Left lung (tissue), 14 donors: ENCODE measurements at places on chromosomes 13 and 19. TPM values are rescaled to one million over a fixed set of nuclear protein-coding genes. Genes with fewer than 3 reads are reported as not detected.
A peak's percentile ranks its signal among the peaks of the same experiment; 100 is the strongest.

The FUT2 gene
- total RNA-seq: 2.7 TPM

The ZNF302 gene
- 23.8 TPM for total RNA-seq

GRCh38 chr13:25699600-25699999, 327.8 kb downstream of the ATP8A2 start:
- H3K27me3 ChIP-seq: no peaks in the 10 kb centered on the region
- H3K4me3 ChIP-seq: no peak overlapping the region
- DNase-seq: no peak
- H3K4me1 ChIP-seq: no peaks in the 10 kb centered on the region
- H3K27ac ChIP-seq: no peak overlapping the region

- no peaks in the 10 kb centered on the region for H3K4me1 ChIP-seq
- no peak overlapping the region for H3K4me3 ChIP-seq
- no peak overlapping the region for H3K27ac ChIP-seq
- no peaks in the 10 kb centered on the region for H3K36me3 ChIP-seq
- no peaks in the 10 kb centered on the region for H3K27me3 ChIP-seq
Observed at GRCh38 chr13:80475718-80476117, 134.8 kb upstream of the SPRY2 start.

- DNase-seq: peak; percentile 87
- H3K27ac ChIP-seq: no peak overlapping the region
- H3K27me3 ChIP-seq: peaks cover 7% of the 10 kb centered on the region
- no peaks in the 10 kb centered on the region for H3K4me1 ChIP-seq
Observed at GRCh38 chr19:35693835-35694599, 10.3 kb upstream of the ZBTB32 start.

DNA sequence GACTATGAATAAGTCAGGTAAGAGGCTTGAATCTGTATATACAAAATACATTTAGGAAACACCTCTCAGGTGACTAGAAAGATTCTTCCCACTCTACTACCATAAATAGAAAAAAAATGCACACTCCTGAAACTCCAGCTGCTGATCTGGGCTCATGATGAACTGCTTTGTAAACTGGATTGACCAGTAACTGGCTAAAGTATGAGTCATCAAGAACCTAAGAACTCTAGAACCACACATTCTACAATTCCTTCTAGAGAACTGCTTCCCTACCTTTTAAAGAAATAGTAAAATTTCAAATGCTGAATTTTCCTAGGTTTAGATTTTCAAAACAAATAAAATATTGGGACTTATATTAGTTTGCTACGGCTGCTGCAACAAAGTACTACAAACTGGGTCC, 55.2 kb downstream of the ELF1 start:
- peak overlapping the region; percentile 22 for H3K27ac ChIP-seq
- no peak for DNase-seq
- H3K27me3 ChIP-seq: no peaks in the 10 kb centered on the region
- peaks cover 24% of the 10 kb centered on the region for H3K4me1 ChIP-seq
- no peak overlapping the region for H3K4me3 ChIP-seq
- H3K36me3 ChIP-seq: no peaks in the 10 kb centered on the region
